ENCODE measurements at places on chromosomes 3 and 15.

DNA sequence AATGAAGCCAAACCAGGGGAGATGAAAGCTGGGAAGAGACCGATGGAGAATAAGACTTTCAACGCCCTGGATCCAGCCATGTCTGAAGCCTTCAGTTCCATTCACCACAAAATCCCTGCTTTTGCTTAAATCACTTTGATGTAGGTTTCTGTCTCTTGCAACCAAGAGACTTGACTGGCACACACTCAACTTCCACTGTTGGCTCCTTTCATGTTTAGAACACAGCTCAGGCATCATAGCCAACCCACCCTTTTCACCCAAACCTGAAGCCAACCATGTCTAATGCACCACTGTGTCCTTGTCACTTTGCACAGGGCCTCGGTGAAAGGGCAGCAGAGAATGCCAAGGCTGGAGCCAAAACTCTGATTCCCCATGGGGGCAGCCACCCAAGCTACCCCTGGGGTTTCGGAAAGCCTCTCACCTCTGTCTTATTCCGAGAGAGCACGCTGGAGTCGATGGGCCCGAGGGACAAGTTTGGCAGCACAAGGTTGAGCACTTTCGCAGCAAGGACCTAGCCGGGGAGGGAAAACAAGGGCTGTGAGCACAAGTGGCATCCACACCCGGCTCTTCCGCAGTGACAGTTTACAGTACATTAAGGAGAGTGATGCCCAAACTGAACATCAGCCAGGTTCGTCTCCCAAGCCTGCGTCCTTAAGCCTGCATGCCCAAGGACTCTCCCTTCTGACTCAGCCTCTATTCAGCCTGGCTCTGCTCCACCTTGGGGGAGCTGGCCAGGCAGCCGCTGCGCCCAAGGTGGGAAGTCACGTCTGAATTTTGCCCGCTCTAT is 37.6 kb downstream of the ABTB1 start:
- no peak for DNase-seq

GRCh38 chr15:80937718-80938117 is 51.9 kb downstream of the MESD start:
- DNase-seq = no peak

DNA sequence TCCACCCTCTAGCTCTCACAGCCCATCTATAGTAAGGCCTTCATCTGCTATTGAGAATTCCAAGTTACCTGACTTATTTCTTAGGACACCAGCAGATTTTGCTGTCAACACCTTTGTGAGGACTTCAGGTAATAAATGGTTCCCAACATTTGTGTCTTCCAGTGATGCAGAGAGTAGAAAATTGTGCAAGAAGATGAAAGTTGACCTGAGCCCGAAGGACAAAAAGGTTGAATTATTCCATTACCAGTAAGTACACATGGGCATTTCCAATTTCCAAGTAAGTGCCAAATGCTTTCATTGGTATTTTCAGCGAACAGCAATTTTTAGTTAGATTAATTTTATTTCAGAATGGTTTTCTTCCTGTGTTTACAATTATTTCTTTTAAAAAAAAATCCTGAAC is 35.4 kb downstream of the PDIA5 start:
- no peak for DNase-seq

DNA sequence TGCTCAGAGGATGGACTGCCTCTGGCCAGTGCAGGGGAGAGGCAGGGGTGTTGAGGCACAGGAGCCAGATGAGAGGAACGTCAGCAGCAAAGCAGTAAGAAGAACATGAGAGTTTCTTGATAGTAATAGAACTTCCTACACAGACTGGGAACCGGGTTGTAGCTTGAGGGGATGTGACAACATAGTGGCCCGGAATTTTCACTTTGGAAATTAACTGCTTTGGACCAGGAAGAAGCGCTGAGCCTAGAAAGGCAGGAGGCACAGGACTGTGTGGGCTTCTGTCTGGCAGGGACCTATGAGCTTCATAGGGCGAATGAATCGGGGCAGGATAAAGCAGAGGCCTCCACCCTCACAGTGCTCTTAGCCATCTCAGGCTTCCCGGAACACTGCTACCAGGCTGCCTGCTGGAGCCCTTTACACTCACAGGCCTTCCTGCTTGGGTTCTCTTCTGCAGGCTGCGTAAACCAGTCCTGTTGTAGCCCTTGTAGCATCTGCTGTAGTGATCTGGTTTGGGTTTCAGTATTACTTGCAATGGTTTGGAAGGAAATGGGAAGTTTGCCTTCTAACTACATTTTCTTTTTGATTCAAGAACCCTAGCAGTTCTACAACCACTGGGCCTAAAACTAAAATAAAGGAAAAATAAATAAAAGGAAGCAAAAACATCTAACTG is 3.3 kb upstream of the ADPGK start:
- DNase-seq = no peak

- DNase-seq = no peak
Measured at GRCh38 chr3:13080591-13080990, 7.4 kb upstream of the IQSEC1 start.

- peak; percentile 65 for DNase-seq
Measured at GRCh38 chr15:33111041-33111451, 83.5 kb downstream of the FMN1 start.

GRCh38 chr15:69468241-69469121 is 15.9 kb downstream of the RPLP1 start:
- DNase-seq = peak; percentile 53

- no peak for DNase-seq
Measured at GRCh38 chr3:159887911-159888310, 100.7 kb upstream of the IL12A start.

DNA sequence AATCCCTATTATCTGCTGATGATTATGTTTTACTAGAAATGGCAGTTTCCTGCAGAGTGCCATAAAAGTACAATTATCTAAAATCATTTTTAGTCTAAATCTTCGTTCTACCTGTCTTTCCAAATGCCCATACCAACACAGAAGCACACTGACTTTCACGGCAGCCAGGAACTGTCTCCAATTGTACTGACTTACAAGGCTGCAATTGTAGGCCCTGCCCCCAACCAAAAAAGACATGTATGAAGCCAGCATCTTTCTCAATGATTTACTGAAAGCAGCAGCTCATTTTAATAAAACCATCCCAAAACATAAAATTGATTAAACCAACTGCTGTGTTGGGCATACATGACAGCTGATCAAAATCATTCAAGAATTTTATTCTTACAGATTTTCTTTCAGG is 119.0 kb downstream of the TBC1D5 start:
- DNase-seq = no peak

DNA sequence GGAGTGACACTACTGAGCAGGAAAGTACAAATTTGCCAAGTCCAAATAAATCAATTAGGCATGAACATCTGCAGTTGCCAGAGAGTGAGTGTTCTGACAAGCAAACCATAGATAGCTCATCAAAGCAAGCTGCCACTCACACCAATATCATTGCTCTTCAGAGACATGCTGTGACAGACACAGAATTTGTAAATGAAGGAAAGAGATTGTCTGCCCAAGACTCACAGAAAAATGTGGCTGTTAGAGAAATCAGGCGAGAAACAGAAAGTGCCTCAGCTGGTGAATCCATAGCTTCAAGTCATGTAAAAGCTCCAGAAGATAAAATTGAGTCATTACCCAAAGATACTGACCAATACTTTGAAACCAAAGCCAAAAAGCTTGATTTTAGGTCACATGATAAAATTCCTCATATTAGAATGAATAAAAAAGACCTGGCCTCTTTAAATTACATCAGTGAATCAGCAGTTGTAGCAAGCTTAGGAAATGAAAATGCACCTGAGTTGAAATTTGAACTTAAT is 50.8 kb downstream of the CRYBG3 start:
- no peak for DNase-seq

GRCh38 chr3:55164191-55164590 is 236.3 kb upstream of the LRTM1 start:
- no peak for DNase-seq

DNA sequence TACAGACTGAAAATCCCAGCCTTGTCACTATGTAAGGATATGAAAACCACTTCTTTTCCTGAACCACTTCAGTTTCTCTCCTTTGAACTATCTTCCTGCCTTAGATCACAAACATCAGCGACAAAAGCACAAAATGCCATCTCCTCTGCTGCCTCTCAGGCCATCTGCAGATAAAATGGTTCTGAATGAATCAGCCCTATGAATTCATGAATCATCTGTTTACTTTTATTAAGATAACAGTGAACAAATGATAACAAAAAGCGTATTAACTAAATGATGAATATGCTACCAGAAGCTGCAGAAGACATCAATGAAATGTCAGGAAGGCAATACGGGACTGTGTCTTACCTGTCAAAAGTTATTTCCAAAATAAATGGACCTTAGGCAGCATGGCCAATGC is 928.1 kb downstream of the ROBO1 start:
- DNase-seq = peak; percentile 44

DNA sequence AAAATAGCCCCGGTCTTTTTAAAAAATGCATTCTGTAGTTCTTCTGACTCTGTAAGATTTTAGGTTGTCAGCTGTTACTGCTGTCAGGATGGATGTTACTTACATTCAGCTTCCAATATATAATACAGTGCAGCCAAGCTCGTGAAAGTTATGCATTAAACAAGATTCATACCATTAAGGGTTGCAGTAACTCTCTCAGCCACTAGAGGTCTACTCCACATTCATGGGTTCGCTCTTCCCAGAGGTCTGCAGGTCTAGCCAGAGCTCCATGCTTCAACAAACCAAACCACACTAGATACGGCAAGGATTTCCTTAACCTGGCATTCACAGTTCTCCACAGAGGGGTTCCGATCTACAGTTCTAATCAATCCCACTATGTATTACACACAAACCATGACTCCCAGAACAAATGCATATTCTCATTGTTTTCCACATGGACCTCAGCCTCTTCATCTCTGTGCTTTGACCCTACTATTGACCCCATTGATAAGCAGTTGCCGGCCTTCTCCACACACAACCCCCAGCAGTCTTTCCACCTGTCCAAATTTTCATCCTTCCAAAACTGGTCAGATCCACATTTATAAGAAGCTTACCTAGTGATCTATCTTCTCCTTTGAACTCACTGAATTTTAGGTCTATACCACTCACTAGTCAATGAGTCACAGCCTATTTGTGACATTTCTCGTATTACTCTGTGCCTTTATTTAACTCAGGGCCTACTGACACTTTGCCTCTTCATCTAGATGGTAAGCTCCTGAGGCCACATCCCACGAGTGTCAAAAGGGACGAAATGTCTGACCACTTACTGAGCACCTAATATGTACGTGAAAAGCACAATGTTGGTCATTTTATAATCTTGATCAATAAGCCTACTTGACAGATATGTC is 33.7 kb downstream of the RORA start:
- peak; percentile 48 for DNase-seq

DNA sequence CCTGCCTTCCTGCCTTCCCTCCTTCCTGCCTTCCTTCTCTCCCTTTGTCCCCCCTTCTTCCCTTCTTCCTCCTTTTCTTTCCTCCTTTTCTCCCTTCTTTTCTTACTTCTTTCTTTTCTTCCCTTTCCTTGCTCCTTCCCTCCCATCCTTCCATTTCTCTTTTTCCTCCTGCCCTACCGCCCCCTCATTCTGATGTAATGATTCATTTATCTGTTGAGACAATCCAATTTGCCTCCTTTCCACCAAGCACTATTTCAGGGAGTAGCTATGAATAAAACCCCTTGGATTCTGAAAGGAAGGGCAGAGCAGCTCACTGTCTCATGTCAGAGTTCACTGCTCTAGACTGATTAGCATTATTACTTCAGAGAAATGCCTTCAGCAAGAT is 462.6 kb downstream of the PDCD6IP start:
- peak; percentile 5 for DNase-seq

DNA sequence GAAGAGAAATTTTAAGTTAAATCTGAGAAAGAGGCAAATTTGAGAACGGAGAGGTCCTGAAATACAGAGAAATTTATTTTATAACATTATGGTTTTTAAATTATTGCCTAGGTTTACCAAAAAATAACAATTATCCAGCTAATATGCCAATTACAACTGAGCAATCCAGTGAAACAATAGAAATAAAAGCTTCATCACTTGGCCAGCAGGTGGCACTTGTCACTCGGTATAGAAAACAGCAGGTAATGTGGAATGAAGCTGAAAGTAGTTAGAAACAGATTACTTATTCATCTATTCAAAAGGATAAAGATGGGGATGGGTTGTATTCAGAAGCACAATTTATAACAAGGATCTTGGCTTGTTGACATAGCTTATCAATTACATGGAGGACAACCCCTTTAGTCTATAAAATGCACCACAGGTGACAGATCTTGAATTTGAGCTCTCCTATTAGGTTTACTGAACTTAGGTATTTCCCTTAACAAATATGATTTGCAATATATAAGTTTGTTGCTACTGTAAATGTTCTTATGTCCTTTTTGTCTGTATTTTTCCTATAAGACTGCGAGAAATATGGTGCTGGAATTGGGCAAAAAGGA is 70.1 kb upstream of the GUCA1C start:
- DNase-seq = peak; percentile 41

DNA sequence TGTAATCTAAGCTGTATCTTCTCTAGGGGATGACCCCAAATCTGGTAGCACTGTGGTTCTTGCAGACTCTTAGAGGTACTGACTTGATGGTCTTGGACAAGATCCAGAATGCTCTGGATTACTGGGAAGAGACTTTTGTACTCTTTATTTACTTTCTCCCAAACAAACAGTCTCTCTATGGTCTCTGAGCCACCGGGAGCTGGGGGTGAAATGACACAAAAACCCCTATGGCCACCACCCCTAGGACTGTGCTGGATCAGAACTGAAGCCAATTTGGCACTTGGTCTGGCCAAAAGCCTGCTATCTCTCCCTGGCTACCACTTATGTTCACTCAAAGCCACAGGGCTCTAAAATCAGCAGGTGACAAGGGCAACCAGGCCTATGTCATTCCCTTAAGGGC is 50.2 kb upstream of the SI start:
- no peak for DNase-seq

DNA sequence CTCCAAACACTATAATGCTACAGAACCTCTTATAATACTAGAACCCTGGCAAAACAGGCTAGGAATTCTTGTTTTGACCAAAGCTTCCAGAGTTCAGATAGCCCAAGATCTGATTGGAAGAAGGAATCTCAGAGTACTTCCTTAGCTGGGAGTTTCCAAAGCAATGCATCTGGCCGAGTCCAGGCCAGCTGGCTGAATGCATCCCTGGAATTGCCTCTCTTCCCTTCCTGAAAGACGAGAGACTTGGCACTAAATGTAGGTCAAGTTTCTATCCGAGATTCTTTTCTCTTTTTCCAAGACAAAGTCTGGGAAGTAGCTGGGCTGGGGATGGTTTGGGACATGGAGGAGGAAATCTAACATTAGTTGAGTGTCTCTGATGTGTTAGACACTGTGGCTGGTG is 68.7 kb upstream of the ADPGK start:
- no peak for DNase-seq

GRCh38 chr3:169663951-169664820 is 674 bp upstream of the MECOM start:
- no peak for DNase-seq

GRCh38 chr3:143307613-143308183 is 188.1 kb downstream of the CHST2 start:
- peak; percentile 55 for DNase-seq

DNA sequence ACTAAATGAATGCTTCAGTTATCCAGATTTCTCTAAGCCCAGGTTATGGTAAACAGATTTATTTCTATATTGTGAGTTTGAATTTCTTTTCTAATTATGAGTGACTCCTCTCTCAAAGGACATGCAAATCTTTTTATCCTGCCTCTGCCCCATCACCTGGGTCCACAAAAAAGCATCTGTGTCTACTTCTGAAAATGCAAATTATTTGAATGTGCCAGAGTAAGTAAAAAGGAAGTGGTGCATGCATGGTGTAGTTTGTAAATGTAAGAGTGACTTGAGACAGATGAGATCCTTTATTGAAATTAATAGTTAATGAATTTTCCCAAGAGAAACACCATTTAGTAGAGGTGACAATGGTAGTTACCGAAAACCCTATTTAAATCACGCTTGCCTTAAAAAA is 26.9 kb downstream of the MCTP2 start:
- no peak for DNase-seq

- no peak for DNase-seq
Measured at GRCh38 chr15:64100958-64101357, 5.2 kb downstream of the SNX1 start.

All from EL (cell line).